ENCODE measurements at places on chromosomes 4 and X. TPM values are rescaled to one million over a fixed set of nuclear protein-coding genes. Genes with fewer than 3 reads are reported as not detected.

TLR3 gene
- total RNA-seq, result 22.7 TPM

- H3K4me3 ChIP-seq, result peak overlapping the region; percentile 32
- H3K27me3 ChIP-seq, result no peaks in the 10 kb centered on the region
- no peaks in the 10 kb centered on the region for H3K36me3 ChIP-seq
These were observed 47.3 kb upstream of the TLR3 start for GRCh38 chr4:186021461-186022167.

DNA sequence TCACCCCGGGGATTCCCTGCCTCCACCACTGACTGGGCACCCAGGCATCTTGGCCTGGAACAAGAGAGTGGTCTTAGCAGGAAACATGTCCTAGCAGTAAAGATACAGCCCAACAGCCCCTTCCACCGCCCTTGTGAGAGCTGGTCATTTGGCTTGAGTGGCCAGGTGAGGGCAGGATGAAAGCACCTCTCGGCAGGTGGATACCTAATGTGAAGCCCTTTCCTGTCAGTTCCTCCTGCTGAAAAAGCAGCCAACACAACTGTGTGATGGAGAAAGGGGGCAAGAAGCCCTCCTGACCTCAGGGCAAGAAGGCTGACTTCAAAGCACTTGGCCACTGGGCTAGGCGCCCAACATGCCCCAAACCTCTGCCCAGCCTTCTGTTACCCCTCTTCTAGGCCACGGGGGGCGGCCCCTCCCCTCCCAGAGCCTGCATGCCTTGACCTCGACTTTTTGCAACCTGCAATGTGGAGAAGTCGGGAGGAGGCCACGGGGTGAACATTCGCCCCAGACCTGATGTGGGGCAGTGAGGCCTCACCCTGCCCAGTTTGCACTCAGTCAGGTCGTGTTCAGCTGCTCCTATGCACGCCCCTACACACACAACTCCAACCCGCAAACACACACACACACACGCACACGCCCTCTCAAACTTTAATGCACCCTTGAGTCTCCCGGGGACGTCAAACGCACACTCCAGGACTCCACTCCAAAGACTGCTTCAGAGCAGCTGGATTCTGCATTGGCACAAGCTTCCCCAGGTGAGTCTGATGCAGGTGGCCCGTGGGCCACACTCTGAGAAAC, 1.1 kb downstream of the LGI2 start:
- H3K4me1 ChIP-seq, result peaks cover 5% of the 10 kb centered on the region
- H3K27ac ChIP-seq, result peak overlapping the region; percentile 18
- H3K27me3 ChIP-seq, result no peaks in the 10 kb centered on the region

- no peak overlapping the region for H3K27ac ChIP-seq
- H3K36me3 ChIP-seq, result peaks cover 17% of the 10 kb centered on the region
- no peak for DNase-seq
- H3K27me3 ChIP-seq, result no peaks in the 10 kb centered on the region
These were observed 9.1 kb downstream of the MED28 start for GRCh38 chr4:17623451-17624001.

ZFYVE28 gene
- 18.9 TPM for total RNA-seq

GAB3 gene
- 6.4 TPM for total RNA-seq

- no peaks in the 10 kb centered on the region for H3K4me1 ChIP-seq
- H3K27ac ChIP-seq, result no peak overlapping the region
- no peaks in the 10 kb centered on the region for H3K36me3 ChIP-seq
- H3K27me3 ChIP-seq, result no peaks in the 10 kb centered on the region
- H3K4me3 ChIP-seq, result no peak overlapping the region
These were observed 555.6 kb downstream of the PPARGC1A start for GRCh38 chr4:23333946-23334878.

MAGED2 gene
- total RNA-seq, result 185 TPM

FRAS1 gene
- 31.5 TPM for total RNA-seq

- no peak overlapping the region for H3K4me3 ChIP-seq
- H3K4me1 ChIP-seq, result no peaks in the 10 kb centered on the region
- DNase-seq, result no peak
- H3K36me3 ChIP-seq, result no peaks in the 10 kb centered on the region
- H3K27me3 ChIP-seq, result no peaks in the 10 kb centered on the region
These were observed 222.1 kb downstream of the LDB2 start for GRCh38 chr4:16676230-16676770.

- H3K27ac ChIP-seq, result no peak overlapping the region
- H3K36me3 ChIP-seq, result no peaks in the 10 kb centered on the region
- DNase-seq, result no peak
These were observed 73.8 kb downstream of the TACR3 start for GRCh38 chr4:103645991-103646390.

F8A1 gene
- 44.8 TPM for total RNA-seq

DNA sequence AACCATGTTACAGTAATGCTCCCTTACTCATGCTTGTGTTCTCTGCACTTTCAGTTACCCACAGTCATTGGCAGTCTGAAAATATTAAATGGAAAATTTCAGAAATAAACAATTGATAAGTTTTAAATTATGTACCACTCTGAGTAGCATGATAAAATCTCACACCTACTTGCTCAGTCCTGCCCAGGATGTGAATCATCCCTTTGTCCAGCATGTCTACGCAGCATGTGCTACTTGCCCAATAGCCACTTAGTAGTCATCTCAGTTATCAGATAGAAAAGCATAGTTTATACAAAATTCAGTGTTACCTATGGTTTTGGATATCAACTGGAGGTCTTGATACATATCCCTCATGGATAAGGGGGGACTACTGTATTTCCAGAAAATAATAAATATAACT, 577.1 kb downstream of the GALNTL6 start:
- no peaks in the 10 kb centered on the region for H3K27me3 ChIP-seq
- no peaks in the 10 kb centered on the region for H3K36me3 ChIP-seq
- H3K27ac ChIP-seq, result no peak overlapping the region
- no peak overlapping the region for H3K4me3 ChIP-seq
- no peaks in the 10 kb centered on the region for H3K4me1 ChIP-seq

HEPH gene
- total RNA-seq, result 14.4 TPM

SSX1 gene
- total RNA-seq, result not detected

- no peaks in the 10 kb centered on the region for H3K36me3 ChIP-seq
- peaks cover 4% of the 10 kb centered on the region for H3K4me1 ChIP-seq
- peak overlapping the region; percentile 35 for H3K4me3 ChIP-seq
- no peaks in the 10 kb centered on the region for H3K27me3 ChIP-seq
- no peak for DNase-seq
These were observed 134.9 kb downstream of the CORIN start for GRCh38 chr4:47703008-47703407.

DNA sequence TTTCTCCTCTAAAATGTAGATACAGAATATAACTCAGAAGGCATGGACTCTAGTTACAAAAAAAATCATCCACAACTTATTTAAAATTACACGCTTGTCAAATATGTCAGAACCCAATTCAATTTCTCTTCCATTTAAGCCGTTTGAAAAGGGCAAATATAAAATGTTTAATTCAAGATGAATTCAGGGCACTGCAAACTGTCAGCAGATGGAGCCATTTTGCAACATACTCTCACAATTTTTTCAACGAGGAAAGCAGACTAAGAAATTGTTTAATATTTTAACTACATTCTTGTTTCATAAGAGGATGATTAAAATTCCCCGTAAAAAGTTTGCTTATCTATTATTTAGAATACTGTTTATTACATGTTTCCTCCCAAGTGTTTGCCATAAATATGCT, 321.3 kb upstream of the CPXCR1 start:
- DNase-seq, result no peak
- H3K36me3 ChIP-seq, result no peaks in the 10 kb centered on the region
- no peak overlapping the region for H3K27ac ChIP-seq
- H3K27me3 ChIP-seq, result no peaks in the 10 kb centered on the region
- H3K4me3 ChIP-seq, result no peak overlapping the region

DNA sequence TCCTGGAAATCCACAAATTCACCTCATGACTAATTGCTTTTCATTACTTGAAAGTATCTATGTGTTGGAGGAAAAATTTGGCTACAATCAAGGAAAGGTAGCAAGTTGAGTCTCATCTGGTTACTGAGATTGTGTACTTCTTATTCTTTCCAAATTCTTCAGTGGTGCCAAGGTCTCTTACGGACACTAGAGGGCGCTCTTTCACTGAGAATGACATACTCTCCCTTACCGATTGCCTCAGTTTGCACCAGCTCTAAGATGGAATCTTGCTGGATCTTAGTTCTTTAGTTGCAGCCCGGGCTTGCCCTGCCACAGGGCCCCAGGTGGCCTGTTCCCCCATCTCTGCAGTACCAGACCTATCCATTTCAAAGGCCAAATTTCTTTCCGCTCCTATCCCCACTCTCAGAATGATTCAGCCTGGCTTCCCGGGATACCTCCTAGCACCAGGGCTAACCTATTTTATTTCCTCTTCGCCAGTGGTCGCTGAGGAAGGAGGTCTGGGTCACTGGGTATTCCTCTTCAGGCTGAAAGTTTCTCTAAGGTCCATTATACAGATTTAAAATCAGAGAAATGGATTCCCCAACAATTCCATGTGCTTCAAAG, 24.6 kb upstream of the GPR50 start:
- no peaks in the 10 kb centered on the region for H3K36me3 ChIP-seq
- H3K27ac ChIP-seq, result no peak overlapping the region
- peak; percentile 66 for DNase-seq
- no peaks in the 10 kb centered on the region for H3K4me1 ChIP-seq

GRCh38 chrX:101530944-101531343, 19.4 kb upstream of the ARMCX1 start:
- no peak overlapping the region for H3K4me3 ChIP-seq
- no peaks in the 10 kb centered on the region for H3K36me3 ChIP-seq
- no peaks in the 10 kb centered on the region for H3K27me3 ChIP-seq
- H3K27ac ChIP-seq, result no peak overlapping the region

GRCh38 chr4:152258391-152258790, 277.5 kb downstream of the FBXW7 start:
- no peaks in the 10 kb centered on the region for H3K27me3 ChIP-seq
- H3K4me3 ChIP-seq, result no peak overlapping the region
- no peak overlapping the region for H3K27ac ChIP-seq
- no peaks in the 10 kb centered on the region for H3K36me3 ChIP-seq
- no peak for DNase-seq
- H3K4me1 ChIP-seq, result no peaks in the 10 kb centered on the region

CXCR3 gene
- 1.7 TPM for total RNA-seq

GRCh38 chr4:4754641-4755040, 104.8 kb upstream of the MSX1 start:
- no peaks in the 10 kb centered on the region for H3K27me3 ChIP-seq
- no peak overlapping the region for H3K27ac ChIP-seq
- peak; percentile 40 for DNase-seq
- no peaks in the 10 kb centered on the region for H3K36me3 ChIP-seq
- H3K4me1 ChIP-seq, result peaks cover 2% of the 10 kb centered on the region
- H3K4me3 ChIP-seq, result no peak overlapping the region
